ENCODE measurements at places on chromosomes 2 and 18.

- no peak for DNase-seq
These were observed 90.5 kb upstream of the FHL2 start for GRCh38 chr2:105489168-105489878.

- DNase-seq: no peak
These were observed 266.7 kb downstream of the SH3BP4 start for GRCh38 chr2:235218486-235218907.

DNA sequence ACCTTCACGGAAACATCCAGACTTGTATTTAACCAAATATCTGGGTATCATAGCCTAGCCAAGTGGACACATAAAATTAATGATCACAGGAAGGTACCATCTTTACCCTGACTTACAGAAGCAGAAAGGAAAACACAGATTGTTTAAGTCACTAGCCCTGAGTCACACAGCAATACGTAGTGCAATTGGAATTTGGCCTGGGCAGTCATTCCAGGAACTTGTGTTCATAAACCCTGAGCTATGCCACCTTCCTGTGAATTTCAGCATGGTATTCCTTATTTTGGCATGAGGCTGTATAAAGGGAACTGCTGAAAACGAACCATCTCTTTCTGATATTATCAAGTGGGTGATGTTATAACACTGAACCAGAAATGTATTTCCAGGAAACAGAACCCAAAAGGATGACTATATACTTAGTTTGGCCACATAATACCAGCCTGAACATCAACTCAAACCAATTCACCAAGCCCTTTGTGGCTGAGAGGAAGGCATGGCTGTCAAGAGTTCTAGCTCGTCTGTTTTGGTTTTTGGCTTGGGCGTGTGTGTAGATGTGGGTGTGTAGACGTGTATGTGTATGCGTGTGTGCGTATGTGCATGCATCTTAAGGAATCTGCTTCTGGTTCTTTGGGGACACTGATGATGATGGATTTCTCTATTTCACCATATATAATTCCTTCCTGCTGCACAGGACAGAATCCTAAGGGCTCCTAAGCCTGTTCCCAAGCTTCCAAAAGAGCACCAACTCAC, 533.4 kb upstream of the ID2 start:
- DNase-seq: no peak

DNA sequence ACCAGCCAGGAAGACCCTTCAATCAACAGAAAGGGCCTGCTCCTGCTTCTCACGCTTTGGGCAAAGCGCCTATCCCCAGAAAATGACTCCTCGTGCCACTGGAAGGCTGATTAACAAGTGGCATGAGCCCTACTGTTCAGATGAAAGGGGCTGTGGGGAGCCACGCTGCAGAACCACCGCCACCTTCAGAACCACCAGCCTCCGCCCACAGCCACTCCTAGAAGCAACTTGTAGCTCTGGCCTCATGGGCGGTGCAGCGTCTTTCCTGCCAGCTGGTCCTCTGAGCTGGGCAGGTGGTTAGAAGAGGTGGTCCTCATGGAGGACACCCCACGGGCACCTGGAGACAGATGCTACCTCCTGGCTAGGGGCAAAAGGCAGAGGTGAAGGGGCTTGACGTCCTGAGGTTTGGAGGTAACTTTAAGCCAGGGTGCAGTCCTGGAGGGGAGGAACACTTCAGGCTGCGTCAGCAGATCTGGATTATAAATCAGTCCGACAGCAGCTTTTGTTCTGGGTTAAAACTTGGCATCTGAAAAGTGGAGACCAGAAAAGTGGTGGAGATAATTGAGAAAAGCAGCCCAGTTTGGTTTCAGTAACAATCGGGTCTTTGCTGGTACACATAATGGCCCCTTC, 861 bp upstream of the SEMA4C start:
- no peak for DNase-seq

DNA sequence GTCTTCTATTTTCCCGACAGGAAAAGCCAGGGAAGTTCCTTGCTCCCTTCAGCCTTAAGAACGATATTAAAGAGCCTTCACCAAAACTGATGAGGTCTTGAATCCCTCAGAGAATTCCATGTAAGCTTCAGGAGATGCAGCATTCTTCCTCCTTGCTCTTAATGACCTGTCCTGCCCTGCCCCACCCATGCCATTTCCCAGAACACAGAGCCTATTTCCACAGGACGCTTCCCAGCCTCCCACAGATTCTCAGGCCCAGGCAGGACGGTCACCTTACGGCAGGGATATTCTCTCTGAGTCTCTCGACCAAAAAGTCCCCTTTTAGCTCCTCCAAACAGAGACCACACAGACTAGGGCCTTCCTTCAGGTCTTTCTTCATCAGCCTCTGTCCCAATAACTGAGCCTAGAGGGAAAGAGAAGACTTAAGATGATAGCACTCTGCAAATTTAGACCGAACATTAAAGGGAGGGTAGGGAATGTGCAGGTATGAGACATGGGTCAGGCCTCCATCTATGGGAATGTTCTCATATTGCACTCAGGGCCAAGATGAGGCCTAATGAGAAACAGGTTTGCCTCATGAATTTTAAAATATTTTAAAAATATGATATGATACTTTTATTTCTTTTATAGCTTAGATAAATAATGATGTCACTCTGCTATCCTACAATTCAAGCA, 62.1 kb downstream of the COBLL1 start:
- DNase-seq: no peak

- DNase-seq: no peak
These were observed 31.7 kb upstream of the ASPRV1 start for GRCh38 chr2:69993048-69993565.

- no peak for DNase-seq
These were observed 203.5 kb upstream of the SALL3 start for GRCh38 chr18:78776151-78776550.

- no peak for DNase-seq
These were observed 1.9 kb downstream of the NEMP2 start for GRCh38 chr2:190532581-190532980.

GRCh38 chr2:127117603-127118002, 10.6 kb upstream of the BIN1 start:
- DNase-seq: no peak

DNA sequence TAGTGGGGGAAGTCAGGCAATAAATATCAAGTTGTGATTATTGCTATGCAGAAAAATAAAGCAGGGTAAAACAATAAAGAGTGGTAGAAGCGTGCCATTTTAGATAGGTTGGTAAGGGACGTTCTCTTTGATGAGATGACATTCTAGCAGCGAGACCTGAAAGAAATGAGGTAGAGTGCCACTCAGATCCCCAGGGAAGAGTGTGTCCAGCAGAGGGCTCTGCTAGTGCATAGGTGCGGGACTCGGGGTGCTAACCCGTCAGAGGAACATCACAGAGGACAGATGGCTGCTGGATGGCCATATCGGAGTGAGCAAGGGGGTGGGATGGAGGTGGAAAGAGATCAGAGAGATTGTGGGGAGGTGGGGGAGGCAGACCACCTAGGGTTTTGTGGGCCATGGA, 16.3 kb upstream of the GTF2A1L start:
- no peak for DNase-seq

All from stimulated activated CD8-positive, alpha-beta memory T cell treated with anti-CD3 and anti-CD28 coated beads, Interleukin-15, amount 100 ng/mL, for 1 hour (primary cell).